Activated T-helper 9 cell treated with anti-CD3 and anti-CD28 coated beads, Interleukin-2, amount 50 U/mL, for 16 hours (primary cell): ENCODE measurements at places on chromosomes 13 and 19.

DNA sequence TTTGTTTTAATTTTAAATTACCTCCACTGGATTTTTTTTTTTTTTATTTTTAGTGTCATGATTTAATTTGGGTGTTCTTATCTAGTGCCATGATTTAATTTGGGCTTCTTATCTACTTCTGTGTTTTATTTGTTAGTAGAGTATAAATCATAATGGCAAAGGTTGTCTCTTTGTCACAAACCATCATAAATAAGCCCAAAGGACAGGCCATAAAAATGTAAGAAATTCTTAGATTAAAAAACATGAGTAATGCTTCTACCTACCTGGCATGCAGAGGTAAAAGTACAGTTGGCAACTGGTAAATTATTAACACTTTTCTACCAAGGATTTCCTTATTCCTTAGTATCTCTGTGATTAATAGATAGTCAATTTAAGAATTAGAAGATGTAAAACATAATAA is 55.2 kb downstream of the ERCC5 start:
- DNase-seq = no peak

GRCh38 chr13:82800391-82800790 is 1081.9 kb downstream of the SLITRK1 start:
- no peak for DNase-seq

DNA sequence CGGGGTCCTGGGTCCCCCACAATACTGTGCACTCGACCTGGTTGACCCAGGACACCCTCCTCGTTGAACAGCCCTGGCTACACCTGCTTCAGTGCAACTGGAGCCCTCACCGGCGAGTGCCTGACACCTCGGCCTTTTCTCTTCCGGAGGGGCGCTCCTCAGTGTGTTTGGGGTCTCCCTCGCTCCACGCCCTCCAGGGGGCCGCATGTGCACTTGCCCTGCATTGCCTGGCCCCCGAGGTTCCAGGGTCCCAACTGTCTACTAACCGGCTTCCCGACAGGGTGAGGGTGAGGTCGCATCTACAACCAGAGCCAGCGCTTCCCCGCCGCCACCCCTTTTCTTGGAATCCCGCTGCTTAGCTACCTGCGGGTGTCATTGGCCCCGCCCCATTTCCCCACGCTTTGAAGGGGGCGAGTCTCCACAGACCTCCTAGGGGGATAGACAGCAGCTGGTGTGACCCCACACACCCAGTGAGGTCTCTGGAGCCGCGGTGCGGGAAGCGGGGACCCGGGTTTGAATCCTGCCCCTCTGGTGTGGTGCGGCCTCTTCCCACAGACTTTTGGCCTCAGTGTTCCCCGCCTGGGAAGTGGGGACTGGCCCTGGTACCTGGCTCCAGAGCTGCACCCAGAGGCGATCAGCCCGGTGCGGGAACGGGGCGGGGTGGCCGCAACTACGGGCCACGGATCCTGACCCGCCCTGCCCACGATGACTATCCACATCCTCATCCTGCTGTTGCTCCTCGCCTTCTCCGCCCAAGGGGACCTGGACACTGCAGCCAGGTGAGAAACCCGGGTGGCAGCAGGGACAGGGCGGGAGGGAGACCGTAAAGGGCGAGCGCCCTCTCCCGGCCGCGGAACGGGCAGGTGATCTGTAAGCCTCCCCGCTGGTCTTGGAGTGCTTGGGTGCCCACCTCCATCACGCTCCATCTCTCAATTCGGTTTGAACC is at the start of gene ADM5:
Gene ADM5 (plus strand): TSS at position 462 of the 946 bp plus-strand sequence. CDS start 244 bp downstream, at position 706.
- DNase-seq = no peak

DNA sequence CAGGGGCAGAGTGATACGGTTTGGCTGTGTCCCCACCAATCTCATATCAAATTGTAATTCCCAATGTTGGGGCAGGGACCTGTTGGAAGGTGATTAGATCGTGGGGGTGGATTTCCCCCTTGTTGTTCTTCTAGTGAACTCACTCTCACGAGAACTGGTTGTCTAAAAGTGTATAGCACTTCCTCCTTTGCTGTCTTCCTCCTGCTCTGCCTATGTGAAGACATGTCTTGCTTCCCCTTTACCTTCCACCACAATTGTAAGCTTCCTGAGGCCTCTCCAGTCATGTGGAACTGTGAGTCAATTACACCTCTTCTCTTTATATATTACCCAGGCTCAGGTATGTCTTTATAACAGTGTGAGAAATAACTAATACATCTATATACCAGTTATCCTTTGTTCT is 706.4 kb upstream of the KLHL1 start:
- DNase-seq = no peak

DNA sequence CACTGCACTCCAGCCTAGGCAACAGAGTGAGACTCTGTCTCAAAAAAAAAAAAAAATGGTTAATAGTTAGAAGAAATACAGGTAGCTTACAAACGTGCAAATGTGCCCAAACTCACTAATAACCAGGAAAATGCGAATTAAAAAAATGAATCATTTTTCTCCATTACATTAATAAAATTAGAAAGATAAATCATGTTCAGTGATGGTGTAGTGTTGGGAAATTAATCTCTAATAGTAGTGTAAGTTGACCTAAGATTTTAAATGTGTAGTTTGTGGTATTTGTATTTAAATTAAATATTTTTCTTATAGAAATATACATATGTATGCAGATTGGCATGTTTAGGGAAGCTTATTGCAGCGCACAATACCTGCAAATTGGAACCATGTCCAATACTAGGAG is 57.6 kb downstream of the PCCA start:
- DNase-seq = no peak
